NCI-H446 (cell line): ENCODE measurements at places on chromosomes 5 and 9.

- no peak for DNase-seq
Observed at GRCh38 chr5:137228816-137229215, 270.3 kb downstream of the SPOCK1 start.

DNA sequence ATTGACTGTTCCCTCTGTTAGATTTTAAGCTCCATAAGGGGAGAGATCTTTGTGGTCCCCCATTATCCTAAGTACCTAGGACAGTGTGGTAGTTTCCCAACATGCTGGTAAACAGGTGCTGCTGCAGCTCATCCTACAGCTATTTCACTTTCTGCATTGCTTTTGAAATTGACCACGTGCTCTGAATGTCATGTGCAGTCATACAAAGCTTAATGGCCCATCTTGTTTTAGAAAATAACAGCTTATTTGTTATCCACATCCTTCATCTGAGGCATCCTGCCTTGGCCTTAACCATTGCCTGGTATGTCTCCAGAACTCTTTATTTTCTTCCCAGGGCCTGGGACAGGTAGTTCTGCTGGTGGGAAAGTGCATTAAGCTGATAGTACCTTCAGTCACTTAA is 14.7 kb downstream of the PIK3R1 start:
- no peak for DNase-seq

GRCh38 chr5:115460472-115460871 is 84.1 kb downstream of the FEM1C start:
- DNase-seq: peak; percentile 14

DNA sequence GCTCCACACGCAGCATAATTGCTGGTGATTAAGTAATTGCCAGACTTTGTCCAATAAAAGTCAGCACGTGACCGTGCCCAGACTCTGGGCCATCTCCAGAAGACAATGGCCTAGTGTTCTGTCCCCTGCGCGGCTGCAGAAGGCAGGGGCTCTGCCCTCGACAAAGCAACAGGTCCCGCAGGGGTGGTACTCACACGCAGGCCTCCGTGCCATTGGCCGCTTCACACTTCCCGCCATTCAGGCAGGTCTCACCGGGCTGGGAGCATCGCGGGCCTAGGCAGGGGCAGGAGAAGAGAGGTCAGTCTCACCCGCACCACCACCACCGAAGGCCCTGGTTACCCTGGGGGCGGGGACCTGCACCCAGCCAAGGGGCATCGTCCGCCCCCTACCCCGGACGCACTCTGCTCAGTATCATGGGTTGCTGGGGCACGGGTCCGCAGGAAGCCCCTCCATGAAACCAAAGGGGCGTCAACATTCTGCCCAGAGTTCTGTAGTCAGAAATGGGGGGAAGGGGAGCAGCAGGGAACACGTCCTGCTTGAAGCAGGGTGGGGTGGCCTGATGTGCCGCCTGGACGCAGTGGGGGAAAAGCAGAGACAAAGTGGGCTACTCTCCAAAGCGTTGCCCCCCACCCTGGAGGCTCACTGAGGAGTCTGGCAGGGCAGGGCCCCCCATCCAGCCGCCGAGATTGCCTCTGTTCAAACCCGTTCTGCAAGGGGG is 1.9 kb downstream of the NOTCH1 start:
- no peak for DNase-seq

DNA sequence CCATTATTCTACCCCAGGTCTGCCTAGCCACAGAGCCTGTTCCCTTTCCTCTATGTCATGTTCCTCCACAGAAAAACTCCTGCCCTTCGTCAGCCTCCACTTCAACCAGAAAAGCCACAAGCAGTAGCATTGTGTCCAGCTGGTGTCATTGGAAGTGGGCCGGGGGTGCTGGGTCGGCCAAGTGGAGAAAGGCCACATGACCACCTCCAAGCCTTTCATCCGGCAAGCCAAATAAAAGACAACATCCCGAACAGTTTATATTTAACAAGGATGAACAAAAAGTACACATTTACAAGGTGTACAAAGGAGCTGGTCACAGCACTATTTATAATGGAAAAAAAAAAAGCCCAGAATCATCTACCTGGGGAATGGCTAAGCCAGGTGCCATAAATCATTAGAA is 16.1 kb upstream of the SPOCK1 start:
- no peak for DNase-seq

DNA sequence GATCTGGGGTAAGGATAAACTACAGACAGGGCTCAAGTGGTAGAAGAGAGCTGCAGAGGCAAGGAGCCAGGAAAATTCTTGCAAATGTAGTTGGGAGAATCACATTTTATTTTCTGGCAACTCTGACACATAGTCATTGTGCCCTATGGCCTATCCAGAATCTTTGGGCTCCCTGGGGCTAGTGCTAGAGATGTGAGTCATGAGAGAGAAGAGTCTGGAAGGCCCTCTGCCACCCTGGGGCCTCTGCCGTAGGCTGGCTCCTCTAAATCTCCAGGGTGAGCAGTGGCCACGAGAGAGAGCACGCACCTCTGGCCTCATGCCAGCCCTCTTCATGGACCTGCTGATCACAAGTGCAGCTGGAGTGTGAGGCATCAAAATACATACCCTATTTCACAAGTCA is 74.3 kb upstream of the SSBP2 start:
- DNase-seq: peak; percentile 45

DNA sequence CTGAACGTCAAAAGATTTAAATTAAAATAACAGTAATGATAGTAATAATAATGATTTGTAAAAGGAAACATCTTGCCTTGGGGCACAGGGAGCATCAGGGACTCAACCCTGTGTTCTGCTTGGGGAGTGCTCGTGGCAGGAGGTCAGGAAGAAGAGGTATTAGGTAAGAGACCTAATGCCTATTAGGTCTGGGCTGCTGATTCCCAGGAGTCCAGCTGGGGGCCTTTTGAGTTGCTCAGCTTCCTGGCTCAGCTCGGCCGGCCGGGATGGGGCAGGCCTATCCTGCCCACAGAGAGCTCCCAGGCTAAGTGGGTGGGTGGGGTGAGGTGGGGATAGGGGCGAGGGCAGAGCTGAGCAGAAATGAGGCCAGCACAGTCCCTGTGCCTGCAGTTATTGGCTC is 17.5 kb downstream of the LMX1B start:
- DNase-seq: no peak

DNA sequence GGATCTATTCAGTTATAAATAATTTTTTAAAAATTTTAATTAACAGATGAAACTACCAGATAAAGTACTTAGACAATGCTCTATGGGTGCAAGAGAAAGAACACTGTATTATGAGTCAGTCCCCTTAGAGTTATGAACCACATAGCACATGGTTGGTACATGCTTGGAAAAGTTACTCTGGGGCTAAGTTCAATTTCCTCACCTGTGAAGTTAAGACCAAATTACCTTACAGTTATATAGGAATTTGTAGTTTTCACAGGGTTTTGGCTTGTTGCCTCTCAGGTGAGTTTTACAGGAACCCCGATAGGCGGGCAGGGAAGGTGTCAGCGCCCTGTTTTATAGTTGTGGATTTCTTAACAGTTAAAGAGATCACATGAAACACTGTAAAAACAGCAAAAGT is 1.2 kb downstream of the PANK3 start:
- no peak for DNase-seq

DNA sequence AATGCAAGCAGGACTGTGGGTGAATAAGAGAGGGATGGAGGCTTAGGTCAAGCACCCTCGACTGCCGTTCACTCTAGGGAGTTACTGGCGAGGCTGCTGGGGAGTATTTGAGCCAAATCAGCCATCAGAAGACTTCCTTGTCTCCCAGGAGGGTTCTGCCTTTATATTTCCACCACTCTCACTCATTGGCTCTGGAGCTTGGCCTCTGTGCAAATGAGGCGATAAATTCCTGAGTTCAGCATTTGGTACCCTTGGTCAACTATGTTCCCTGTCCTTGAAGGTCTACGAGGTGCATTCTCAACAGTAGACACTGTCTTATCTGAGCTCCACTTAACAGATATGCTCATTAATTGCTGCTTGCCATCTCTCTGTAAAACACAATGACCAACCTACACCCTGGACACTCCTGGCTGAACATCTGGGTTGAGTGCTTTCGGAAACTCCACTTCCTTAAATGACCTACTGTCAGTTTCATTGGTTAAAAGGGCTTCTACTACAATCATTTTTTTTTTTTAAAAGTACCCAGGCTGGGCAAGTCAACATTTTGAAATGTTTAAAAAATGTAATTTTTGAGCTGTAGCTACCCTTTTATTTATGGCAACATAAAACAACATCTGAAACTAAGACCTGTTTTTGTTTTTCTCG is 153.2 kb downstream of the NTRK2 start:
- DNase-seq: no peak

DNA sequence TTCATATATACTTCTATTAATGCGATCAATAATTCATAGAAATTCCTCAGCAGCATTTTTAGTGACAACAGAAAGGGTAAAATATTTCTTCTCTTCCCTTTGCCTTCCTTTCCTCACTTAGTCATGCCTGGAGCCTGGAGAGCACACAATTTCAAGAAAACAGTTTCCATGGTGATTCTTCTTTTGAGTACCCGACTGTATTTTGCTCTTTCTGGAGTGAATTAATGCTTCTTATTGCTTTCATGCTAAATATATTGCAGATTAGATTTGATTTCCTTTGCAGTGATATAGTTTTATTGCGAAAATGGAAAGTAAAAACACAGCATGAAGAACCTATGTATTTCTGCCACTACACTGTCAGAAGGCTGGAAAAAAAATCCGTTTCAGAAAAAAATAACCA is 153.5 kb downstream of the PPP2R2B start:
- no peak for DNase-seq

GRCh38 chr5:5523066-5523505 is 100.6 kb downstream of the ICE1 start:
- no peak for DNase-seq

GRCh38 chr9:31808766-31809165 is 575.7 kb upstream of the ACO1 start:
- DNase-seq: no peak

DNA sequence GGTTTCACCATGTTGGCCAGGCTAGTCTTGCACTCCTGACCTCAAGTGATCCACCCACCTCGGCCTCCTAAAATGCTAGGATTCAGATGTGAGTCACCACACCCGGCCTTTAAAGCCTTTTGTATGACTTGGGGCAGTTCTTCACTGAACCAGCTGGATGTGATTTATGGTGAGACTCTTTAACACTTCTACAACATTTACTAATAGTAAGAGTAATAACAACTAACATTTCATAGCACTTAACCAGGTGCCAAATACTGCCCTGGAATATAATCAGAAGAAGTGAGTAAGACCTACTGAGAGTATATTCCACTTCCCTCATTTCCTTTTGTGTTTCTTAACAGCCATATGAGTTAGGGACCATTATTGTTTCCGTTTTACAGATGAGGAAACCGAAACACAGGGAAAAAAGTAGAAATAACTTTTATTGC is 10.0 kb downstream of the ZSWIM6 start:
- DNase-seq: no peak

GRCh38 chr9:113516840-113517577 is 53.5 kb downstream of the RGS3 start:
- DNase-seq: no peak

DNA sequence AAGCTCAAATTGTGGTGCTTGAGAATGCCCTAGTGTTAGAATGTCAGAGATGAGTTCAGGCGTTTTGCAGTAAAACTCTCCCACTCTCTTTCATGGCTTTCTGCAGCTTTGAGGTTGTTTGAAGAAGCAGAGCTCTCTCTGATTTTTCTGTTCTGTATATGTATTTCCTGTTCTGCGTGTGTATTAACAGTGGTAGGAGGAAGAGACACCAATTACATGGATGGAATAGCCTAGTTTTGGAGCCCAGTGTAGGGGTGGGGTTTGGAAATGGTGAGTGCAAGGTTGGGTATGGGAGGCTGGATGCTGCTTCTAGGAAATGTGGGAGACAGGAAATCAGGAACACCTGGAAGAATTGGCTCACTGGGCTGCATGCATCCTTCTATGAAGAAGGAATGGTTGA is 12.4 kb downstream of the LARP1 start:
- DNase-seq: no peak

- no peak for DNase-seq
Observed at GRCh38 chr9:137052998-137053943, 590 bp downstream of the ENTPD2 start.

- DNase-seq: no peak
Observed at GRCh38 chr9:90333226-90333625, 309.4 kb downstream of the DIRAS2 start.

DNA sequence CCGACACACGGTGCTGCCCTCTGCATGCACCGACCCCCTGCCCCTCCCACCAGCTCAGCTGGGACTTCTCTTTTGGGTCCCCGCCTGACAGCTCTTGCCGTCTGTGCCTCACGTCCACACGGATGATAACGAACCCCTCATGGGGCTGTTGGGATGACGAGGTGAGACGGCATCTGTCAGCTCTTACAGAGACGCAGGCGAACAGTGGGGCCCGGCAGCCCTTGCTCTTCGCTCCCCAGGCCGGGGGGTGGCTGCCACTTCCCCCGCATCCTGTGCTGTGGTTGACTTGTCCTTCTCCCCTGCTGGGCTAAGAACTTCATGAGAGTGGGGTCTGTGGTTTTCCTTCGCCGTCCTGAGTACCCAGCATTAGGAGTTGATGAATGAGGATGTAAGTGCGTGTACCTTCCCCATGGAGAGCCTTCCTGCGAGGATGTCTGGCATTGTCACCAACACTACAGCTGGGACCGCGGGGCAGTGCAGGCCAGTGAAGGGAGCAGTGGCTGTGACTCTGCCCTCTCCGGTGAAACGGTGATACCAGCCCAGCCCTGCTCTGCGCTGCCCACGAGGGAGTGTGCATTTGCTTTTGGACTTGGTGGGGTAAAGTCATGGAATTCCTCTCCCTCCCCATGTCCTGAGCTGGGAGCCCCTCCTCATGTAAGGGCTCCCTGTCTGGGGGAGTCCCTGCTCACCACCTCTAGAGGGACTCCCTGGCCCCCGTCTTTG is 23.2 kb downstream of the HK3 start:
- no peak for DNase-seq

- no peak for DNase-seq
Observed at GRCh38 chr5:171528865-171529614, 109.6 kb downstream of the FGF18 start.

DNA sequence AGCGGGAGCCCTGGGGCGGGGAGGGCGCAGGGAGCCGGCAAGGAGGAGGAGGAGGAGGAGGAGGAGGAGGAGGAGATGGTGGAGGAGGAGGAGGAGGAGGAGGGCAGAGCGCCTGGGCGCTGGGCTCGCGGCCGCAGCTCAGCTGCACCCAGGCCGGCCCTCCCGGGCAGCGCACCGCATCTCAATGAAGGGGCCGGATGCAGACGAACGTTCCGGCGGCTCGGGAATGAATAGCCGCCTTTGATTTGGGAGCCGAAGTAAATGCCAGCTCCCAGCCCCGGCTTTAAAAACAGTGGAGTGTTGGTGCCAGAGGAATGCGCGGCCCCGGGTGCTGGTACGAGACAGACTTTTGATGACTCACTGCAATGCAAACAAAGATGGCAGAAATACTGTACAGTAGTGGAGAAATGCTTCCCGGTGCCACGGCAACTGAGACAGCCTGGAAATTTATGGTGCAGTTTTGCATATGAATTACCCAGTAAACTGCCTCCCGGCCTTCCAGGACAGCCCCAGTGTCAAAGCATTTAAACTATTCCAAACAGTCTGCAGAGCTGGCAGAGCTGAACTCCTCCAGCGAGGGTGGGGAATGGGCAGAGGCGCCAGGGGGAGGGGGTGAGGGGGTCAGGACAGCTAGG is 43.1 kb downstream of the NACC2 start:
- DNase-seq: peak; percentile 61

GRCh38 chr5:173010547-173011464 is 27.2 kb downstream of the ATP6V0E1 start:
- DNase-seq: no peak
